Activated naive CD4-positive, alpha-beta T cell treated with anti-CD3 and anti-CD28 coated beads, Interleukin-2, amount 50 U/mL, for 72 hours (primary cell): ENCODE measurements at places on chromosomes 2 and 18. TPM values are rescaled to one million over a fixed set of nuclear protein-coding genes. Genes with fewer than 3 reads are reported as not detected.
A peak's percentile ranks its signal among the peaks of the same experiment; 100 is the strongest.

DNA sequence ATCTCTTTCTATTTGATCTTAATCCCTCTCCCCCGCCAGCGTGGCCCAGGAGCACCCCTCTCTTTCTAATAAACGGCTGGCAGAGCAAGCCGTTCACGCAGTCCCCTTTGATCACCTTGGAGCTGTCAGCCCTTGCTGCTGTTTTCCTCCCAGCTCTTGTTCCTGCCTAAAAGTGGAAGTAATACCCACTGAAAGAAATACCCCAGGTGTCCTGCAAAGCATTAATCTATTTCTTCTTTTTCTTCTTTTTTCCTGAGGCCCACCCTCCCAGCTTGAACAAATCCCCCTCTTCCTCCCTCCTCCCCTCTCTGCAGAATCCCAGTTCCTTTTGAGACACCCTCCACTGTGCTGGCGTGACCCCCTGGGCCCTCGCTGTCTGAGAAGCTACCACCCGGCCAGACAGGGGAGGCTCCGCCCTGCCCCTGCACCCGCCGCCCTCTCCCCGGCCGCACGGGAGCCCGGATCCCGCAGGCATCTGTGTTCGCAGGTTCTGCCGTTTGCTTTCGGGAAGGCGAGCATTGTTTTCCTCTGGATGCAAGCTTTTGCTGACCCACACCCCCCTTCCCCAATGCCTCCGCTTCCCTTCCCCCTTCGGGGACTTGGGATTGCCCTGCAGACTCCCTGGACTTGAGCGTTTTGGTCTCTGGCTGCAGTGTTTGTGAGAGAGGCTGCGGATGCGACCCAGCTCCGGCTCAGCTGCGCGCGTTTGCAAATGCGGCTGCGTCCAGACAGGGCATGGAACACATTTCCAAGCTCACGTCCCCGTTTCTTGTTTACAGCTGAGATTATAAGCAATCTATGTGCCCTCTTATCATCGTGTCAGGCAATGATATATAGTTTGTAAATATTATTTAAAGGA is 631.5 kb downstream of the NYAP2 start:
- DNase-seq, result peak; percentile 23

GRCh38 chr2:217256251-217256650 is 396.4 kb upstream of the TNP1 start:
- no peak for DNase-seq

GRCh38 chr2:45184606-45185005 is 175.4 kb upstream of the SIX2 start:
- DNase-seq, result no peak

GRCh38 chr2:84970210-84970867 is 622 bp upstream of the KCMF1 start:
- peak; percentile 68 for DNase-seq

AQP12B gene
- not detected for total RNA-seq

RAB31 gene
- 0.99 TPM for total RNA-seq
